ENCODE measurements at places on chromosomes 3 and 15. TPM values are rescaled to one million over a fixed set of nuclear protein-coding genes. Genes with fewer than 3 reads are reported as not detected.

ACOX2 gene
- polyA plus RNA-seq, result 4.9 TPM

- no peak for DNase-seq
These were observed 90.3 kb downstream of the PLCL2 start for GRCh38 chr3:16975083-16975482.

DNA sequence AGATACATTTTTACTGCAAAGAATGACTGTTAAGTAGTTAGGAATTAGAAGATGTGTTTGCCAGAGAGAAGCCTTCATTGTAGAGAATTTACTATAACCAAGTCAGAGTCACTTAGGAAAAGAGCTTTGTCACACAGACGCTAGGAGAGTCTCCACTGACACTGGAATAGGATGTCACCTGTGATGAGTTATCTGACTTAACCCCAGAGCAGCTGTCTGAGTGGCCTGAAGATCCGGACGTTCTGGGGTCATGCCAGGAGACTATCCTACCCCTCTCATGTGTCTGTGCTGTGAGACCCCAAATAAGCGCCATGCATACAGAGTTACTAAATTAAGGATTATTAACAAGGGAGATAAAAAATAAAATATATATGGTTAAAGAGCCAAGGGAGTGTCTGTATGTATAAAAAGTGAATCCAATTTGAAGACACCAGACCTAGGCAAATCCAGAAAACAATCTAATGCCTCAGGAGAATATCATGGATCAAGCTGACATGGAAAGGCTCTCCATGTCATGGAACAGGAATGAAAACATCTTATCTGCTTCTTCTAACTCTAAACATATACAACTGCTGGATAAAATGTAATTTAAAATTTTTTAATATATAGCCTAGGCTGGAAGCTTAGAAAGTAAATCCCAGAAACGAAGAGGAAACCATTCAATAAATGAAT is 43.5 kb downstream of the ITGB5 start:
- no peak for DNase-seq

GRCh38 chr3:133881939-133882825 is 13.5 kb downstream of the RAB6B start:
- peak; percentile 23 for DNase-seq

DNA sequence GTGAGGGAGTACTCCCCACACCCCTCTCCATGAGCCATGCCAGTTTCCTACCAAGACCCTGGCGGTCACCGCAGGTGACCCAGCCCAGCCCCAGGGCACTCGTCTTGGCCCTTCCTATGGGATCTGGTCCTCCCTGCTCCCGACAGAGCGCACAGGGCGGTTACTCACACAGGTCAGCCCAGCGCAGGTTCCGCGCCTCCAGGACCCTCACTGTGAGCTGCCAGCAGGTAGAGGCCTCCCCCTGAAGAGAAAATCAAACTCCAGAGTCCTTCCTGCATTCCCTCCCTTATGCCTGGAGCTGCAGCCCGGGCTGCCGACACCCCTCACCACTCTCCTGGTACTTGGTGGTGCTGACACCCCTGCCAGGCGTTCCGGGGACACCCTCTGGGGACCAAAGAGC is 6.9 kb downstream of the PLA2G4D start:
- no peak for DNase-seq

- peak; percentile 90 for DNase-seq
These were observed 100.0 kb upstream of the IGF1R start for GRCh38 chr15:98548139-98548971.

DNA sequence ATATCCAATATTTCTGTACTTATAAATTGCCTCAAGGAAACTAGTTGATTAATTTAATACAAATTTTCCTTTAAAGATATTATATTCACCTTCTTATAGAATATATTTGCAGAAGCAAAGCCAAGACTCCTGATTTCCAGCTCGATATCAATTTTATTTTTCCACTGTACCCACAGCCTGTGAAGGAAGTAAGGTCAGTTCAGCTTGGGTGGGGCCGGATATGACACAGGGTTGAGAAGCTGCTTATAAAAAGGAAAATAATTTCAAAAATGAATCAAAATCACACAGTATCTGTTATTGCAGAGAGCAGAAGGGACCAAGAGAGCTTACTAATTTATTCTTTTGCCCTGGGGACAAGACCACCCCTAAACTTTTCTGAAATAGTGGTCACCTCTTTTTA is 491.4 kb downstream of the TUSC7 start:
- DNase-seq, result no peak

SHC4 gene
- polyA plus RNA-seq, result 0.46 TPM

GRCh38 chr3:97969541-97969940 is 2.7 kb downstream of the RIOX2 start:
- no peak for DNase-seq

NSUN3 gene
- polyA plus RNA-seq, result 2.4 TPM

DNA sequence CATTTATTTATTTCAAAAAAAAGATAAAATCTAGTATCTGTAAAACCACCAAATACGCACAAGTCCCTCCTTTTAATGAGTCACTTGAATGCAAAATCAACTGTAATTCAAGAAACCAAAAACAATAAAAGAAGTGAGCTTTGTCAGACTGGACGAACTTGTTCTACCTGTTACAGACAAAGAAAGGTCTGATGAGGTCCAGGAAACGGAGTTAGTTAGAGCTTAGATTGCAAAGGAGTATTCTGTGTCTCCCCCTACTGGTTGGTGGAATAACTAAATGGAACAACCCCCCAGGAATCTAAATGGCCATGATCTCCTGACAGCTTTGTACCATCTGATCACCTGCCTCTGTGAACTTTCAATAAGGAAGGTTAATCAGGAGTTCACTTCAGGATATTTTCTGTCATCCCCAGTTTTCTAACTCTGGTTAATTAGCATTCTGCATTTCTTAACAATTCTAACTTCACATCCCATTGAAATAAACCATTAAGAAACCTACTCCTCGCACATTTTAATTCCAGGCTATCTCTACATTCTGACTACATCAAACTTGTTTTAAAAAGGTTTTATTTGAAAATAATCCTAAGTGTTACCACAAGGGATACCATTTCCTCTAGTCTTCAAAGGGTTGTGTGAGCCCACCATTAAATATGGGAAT is 333.0 kb upstream of the SATB1 start:
- DNase-seq, result peak; percentile 95

CCDC14 gene
- 23.6 TPM for polyA plus RNA-seq

ROBO1 gene
- 3.2 TPM for polyA plus RNA-seq

FBN1 gene
- polyA plus RNA-seq, result 5.5 TPM

GRCh38 chr15:93414576-93415231 is 325.7 kb upstream of the RGMA start:
- DNase-seq, result no peak

ADCY5 gene
- 13.1 TPM for polyA plus RNA-seq

DNA sequence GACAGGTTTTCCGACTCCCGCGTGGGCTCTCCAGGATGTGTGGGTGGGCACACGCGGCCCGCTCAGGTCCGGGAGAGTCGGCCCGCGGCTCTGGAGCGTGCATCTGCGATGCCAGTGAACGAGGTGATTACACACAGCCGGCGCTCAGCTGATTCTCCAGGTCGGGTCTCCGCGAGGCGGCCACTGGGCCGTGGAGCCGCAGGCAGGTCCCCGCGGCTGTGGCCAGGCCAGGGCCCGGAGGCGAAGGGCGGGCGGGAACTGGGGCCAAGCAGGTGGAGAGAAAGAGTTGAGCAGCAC is 13.2 kb downstream of the PAK6 start:
- no peak for DNase-seq

TBC1D23 gene
- polyA plus RNA-seq, result 15.1 TPM

DNA sequence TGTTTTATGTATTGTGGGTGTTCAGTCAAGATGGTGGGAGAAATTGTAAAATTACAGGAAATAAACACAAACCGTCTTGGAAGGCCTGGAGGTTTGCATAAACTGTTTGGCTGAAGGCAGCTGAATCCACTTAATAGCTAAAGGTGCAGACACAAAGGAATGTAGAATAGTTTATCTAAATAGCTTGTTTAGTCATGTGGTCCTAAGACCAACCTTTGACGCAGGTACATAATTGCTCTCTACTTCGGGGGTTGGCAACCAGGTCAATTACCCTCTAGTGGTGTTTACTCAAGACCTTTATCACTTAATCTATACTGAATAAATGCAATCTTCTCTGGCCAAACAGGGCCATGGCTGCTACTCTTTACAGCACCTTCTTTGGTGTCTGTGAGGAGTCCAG is 502.8 kb downstream of the IGSF11 start:
- DNase-seq, result no peak

DNA sequence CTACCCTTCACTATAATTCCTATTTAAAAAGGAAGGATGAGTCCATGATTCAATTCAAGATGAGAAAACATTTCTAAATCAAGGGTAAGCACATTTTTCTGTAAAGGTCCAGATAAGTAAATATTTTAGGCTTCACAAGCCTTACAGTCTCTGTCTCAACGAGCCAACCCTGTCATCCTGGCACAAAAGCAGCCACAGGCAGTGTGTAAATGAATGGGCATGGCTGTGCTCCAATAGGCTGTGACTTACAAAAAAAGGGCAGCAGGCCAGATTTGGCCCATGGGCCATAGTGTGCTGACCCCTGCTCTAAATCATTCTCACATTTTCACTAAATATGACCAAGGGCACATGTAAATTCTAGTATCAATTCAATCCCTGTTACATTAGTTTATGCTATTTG is 200.4 kb downstream of the WNT5A start:
- DNase-seq, result no peak

GOLGA6L7 gene
- polyA plus RNA-seq, result not detected

DNA sequence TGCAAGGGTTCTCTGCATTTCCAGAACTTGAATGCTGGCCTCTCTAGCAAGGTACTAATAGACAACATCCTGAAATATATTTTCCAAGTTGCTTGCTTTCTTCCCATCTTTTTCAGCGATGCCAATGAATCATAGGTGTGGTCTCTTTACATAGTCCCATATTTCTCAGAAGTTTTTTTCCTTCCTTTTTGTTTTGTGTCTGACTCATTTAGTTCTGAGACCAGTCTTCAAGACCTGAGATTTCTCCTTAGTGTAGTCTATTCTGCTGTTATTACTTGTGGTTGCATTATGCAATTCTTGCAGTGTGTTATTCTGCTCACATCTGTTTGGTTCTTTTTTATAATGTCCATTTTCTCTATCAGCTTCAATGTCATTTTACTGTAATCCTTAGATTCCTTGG is 1265.0 kb upstream of the ALCAM start:
- DNase-seq, result no peak

LMCD1 gene
- 45.5 TPM for polyA plus RNA-seq

DNA sequence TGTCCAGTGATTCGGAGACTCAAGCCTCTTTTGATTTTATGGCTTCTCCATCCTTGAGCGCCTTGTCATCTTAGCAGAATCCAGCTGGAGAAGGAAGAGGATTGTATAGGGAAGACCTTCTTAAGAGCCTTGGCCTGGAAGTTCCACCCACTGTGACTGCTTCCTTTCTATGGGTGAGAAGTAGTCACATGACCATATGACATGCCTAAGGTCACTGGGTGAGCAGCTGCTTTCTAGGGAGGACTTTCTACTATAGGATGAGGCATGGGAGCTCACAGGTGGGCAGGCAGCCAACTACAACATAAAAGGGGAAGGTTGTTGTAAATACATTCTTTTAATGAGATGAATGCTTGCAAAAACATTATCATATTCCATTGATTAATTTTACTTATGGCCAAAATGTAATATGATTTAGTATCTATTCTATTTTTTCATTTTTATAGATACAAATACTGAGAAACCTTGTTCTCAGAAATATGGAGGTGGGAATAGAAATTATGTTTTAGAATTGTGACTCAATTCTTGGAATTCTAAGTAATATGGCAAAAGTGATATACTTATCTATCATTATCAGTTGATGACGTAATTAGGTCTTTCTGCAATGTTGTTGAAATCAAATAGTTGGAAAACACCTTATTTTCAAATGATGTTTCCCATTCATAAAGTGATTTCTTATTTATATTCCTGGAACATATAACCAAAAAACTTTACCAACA is 53.6 kb upstream of the MINAR1 start:
- no peak for DNase-seq

PARP15 gene
- polyA plus RNA-seq, result 1.3 TPM
